ENCODE measurements at places on chromosomes 12 and 14. TPM values are rescaled to one million over a fixed set of nuclear protein-coding genes. Genes with fewer than 3 reads are reported as not detected.

DNA sequence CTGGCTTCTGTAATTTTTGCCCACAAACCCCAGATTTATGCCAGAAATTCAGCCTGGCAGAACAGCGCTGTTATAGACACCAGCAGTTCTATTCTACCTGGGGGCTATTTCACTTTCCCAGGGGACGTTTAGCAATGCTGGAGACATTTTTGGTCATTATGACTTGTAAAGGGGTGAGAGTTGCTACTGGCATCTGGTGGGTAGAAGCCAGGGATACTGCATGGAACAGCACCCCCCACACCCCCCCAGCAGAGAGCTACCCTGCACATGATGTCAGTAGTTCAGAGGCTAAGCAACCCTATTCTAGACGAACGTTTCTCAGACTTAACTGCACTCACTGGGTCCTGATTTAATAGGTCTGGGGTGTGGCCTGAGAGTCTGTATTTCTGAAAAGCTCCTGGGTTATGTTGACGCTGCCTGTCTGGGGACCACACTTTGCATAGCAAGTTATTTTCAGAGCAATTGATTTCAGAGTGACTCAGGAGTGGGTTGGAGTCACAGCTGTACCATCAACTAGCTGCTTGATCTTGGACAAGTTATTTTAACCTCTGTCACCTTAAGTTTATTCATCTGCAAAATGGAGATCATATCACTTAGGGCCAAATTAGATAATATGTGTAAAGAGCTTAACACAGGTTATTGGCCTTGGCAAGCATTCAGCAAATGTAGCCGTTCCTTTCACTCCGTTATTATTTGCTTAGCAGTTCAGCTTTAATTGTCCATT, 48.5 kb downstream of the CHST11 start:
- no peak for DNase-seq

DNA sequence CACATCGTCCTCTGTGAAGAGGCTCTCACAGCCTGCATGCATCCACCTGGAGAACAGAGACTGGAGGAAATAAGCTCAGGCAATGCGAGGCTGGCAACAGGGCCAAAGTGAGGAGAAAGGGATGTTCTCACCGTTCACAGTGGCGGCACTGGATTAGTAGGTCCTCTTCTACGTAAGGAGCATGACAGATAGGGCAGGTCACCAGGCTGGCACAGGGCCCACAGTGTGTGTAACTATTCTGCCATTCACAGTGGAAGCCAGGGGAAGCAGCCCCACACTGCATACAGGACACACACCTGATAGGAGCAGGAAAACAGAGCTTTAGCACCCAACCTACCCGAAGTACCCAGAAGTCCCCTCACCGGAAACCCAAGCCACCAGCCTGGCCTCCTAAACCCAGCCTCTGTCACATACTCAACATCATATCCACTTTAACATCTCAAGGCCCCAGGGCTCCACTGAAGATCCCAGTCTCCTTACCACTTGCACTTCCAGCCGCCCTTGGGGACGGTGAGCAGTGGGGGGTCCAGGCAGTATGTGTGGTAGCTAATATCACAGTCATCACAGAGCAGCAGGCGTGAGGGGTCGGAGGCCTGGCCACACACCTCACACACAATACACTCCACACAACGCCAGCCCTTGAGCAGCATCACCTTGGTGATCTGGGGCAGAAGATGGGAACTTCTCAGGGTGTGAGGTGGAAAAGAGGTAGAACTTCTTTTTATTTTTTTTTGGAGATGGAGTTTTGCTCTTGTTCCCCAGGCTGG, 14.3 kb downstream of the KMT2D start:
- DNase-seq = no peak

DNA sequence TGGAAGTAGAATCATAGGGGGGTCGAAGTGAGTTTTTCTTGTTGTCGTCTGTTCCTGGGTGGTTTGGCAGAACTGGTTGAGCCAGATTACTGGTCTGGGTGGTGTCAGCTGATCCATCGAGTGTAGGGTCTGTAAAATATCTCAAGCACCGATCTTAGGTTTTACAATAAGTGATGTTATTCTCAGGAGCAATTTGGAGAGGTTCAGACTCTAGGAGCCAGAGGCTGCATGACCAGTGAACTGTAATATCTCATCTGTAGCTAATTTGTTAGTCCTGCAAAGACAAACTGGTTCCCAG, 9.7 kb upstream of the SERPINA1 start:
- DNase-seq = no peak

DNA sequence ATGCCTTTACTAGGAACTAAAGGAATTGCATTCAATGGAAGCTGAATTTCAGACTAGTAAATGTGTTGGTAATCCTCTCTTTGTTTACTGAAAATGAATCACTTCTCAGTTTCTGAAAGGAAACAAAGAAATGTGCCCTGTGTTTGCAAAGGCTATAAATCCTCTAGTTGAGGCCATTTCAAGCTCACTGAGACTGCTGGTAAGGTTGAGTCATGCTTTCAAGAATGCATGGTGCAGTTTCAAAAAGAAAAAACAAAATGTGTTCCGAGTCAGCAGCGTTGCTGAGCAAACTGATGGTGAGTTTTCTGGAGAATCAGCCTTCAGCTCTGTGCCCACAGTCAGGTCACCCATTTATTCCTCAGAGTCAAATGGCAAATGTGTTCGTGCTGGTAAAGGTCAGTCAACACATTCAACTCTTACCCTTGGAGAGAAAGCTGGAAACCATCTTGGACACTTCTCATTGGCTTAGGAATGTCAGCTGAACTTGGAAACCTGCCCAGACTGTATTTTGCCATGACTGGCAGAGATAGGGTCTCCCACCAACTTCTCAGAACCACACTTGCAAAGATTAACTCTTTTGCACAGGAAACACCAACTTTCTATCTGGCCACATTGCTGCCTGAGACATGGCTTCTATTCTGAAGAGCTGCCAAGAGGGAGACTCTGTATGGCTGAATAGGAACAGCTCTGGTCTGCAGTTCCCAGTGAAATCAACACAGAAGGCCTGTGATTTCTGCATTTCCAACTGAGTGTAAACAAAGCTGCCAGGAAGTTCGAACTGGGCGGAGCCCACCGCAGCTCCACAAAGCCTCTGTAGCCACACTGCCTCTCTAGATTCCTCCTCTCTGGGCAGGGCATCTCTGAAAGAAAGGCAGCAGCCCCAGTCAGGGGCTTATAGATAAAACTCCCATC, 484.4 kb downstream of the ATP23 start:
- no peak for DNase-seq

GRCh38 chr12:69701826-69702225, 2.7 kb upstream of the BEST3 start:
- no peak for DNase-seq

- DNase-seq = no peak
These were observed 13.7 kb downstream of the CFL2 start for GRCh38 chr14:34700622-34701130.

- DNase-seq = no peak
These were observed 148.5 kb upstream of the OR4E1 start for GRCh38 chr14:21822109-21822508.

GRCh38 chr14:71244341-71244740, 337.1 kb downstream of the PCNX1 start:
- no peak for DNase-seq

- no peak for DNase-seq
These were observed 189.3 kb downstream of the ITPR2 start for GRCh38 chr12:26643532-26644315.

- no peak for DNase-seq
These were observed 23.7 kb downstream of the PRPF40B start for GRCh38 chr12:49646871-49647654.

DNA sequence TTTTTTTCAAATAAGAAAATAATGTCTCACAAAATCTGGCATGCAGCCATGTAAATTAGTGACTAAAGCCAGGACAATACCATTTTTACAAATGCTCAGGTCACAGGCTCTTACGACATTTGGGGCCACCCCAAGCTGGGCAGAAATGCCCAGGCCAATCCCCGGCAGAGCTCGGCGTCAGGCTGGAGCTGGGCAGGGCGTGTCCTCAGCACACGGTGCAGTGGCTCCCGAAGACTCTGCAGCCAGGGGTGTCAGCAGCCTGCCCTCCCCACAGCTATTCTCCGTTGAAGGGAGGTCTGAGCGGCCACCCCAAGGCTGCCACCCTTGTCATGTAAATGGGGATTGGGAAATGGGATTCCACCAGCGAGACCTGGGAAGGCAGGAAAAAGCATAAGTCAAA, 158.6 kb downstream of the DICER1 start:
- no peak for DNase-seq

DNA sequence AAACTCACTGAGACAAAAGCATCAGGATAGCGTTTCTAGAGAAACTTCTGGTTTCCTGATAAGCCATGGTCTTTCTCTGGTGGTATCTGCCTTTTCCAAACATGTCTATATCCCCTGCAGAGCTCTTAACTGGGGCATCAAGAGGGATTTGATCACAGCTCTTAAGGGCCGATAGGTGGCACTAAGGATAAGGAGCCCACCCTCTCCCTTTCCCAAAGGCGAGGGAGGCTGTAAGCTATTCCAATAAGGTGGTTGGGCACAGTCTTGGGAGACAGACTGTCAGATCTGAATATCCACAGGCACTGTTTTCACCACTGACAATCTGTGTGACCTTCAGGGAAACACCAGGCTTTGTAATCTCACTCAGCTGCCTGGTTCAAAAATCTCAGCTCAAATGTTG, 206.0 kb downstream of the ADGRD1 start:
- no peak for DNase-seq

GRCh38 chr12:104604995-104605675, 148.4 kb downstream of the CHST11 start:
- no peak for DNase-seq

Gene C3AR1
- 7.6 TPM for polyA plus RNA-seq

Gene LPAR5
- 2.4 TPM for polyA plus RNA-seq

Gene ALDH2
- 36.6 TPM for polyA plus RNA-seq

Gene LRRC43
- not detected for polyA plus RNA-seq

Gene PAPLN
- polyA plus RNA-seq = 2.4 TPM

Gene TBC1D30
- polyA plus RNA-seq = 2.3 TPM

Gene KSR2
- not detected for polyA plus RNA-seq

Gene MBIP
- 22.1 TPM for polyA plus RNA-seq

Gene PMEL
- polyA plus RNA-seq = 2.0 TPM

Gene PTGER2
- polyA plus RNA-seq = 1.1 TPM

Gene HOXC11
- 7.1 TPM for polyA plus RNA-seq

Gene WIF1
- 0.43 TPM for polyA plus RNA-seq

Gene LRP1-AS
- 0.45 TPM for polyA plus RNA-seq

All from hindlimb muscle (tissue), 1 donor.